ENCODE measurements at places on chromosomes 1 and 21.

- DNase-seq = no peak
These were observed 14.4 kb upstream of the DIPK1A start for GRCh38 chr1:92975551-92976232.

GRCh38 chr1:56881417-56881816 is 26.8 kb downstream of the C8A start:
- DNase-seq = no peak

DNA sequence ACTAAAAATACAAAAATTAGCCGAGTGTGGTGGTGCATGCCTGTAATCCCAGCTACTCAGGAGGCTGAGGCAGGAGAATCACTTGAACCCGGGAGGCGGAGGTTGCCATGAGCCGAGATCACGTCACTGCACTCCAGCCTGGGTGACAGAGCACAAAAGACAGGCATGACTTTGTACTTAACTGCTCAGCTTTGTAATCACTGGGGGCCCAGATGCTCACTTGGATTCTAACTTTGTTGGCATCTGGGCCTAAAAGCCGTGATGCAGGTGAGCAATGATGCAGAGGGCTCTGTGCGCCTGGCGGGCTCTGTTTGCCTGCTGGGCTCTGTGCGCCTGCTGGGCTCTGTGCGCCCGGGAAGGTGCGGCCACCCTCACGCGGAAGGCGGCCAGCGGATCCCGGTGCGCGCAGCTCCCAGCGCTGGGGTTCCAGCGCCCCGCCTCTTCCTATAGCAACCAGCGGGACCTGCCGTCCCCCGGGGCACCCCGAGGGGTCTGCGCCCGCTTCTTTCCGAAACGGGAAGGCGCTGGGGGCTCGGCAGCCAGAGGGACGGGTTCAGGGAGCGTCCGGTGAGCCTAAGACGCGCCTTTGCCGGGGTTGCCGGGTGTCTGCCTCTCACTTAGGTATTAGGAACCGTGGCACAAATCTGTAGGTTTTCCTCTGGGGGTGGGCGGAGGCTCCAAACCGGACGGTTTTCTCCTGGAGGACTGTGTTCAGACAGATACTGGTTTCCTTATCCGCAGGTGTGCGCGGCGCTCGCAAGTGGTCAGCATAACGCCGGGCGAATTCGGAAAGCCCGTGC is 31.7 kb downstream of the PRMT2 start:
- no peak for DNase-seq

DNA sequence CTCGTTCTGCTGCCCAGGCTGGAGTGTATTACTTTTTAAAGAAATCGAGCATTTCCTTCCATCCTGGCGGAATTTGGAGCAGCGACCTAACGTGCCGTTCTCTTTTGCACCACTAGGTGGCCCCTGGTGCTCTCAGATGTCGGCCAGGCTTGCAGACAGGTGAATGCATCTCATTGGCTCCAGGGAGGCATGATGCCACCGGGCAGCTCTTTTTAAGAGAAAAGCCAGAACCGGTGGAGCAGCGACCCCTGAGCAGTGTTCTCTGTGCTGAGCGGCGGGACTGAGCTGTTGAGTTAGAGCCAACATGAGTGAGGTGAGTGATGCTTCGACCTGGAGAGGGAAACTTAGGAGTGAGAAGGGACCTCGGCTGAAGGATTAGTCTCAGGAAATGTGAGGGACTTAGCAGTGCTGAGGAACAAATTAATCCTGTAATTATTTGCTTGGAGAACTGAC is at the start of gene PCP4:
Gene PCP4, plus strand, starts transcription at position 241 of the 453 bp plus-strand sequence. Its CDS starts 64 bp downstream, at position 305.
- peak; percentile 1 for DNase-seq

DNA sequence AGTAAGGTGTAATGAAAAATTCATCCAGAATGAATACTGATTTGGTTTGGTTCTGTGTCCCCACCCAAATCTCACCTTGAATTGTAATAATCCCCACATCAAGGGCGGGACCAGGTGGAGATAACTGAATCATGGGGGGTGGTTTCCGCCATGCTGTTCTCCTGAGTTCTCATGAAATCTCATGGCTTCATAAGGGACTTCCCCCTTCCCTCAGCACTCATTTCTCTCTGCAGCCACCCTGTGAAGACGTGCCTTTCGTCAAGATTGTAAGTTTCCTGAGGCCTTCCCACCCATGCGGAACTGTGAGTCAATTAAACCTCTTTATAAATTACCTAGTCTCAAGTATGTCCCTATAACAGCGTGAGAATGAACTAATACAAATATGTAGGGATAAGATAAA is 5.5 kb upstream of the SYNJ1 start:
- peak; percentile 19 for DNase-seq

DNA sequence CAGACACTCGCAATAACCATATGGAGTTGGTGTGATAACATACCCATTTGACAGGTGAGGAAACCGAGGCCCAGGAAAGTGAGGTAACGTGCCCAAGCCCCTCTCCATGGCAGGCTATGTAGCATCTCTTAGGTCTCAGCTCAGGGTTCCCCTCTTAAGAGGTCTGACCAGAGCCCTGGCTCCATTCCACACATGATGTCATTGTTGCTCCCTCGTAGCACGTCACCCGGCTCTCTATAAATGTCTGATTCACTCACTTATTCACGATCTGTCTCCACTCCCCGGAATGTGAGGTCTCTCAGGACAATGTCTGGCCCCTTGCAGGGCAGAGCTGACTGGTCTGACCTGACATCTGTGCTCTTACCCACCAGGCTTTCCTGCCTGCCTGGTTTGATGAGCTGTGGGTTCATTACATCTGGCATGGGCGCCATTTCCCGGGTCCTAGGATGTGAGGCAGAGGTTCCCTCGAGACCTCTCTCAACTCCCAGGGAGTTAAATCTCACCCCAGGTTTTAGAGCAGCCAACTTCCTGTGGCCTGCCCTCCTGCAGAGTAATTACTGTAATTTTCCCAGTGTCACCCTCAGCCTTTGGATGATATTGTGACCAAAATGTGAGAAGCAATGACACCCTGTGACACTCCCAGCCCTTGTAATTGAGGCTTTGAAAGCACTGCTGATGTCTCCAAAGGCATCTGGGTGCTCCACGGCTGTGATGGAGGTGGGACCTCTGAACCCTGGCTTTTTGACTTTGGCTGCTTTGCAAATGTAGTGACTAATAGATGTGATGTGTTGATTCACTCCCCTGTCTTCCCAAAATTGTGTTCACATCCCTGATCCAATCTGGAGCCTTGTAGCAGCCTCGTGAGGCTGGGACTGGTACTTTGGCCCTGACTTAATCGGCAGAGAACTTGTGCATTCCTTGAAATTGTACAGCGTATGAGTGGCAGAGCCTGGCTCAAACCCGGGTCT is 10.6 kb downstream of the ACTL8 start:
- DNase-seq = no peak

GRCh38 chr1:242731446-242731845 is 206.9 kb upstream of the PLD5 start:
- no peak for DNase-seq

DNA sequence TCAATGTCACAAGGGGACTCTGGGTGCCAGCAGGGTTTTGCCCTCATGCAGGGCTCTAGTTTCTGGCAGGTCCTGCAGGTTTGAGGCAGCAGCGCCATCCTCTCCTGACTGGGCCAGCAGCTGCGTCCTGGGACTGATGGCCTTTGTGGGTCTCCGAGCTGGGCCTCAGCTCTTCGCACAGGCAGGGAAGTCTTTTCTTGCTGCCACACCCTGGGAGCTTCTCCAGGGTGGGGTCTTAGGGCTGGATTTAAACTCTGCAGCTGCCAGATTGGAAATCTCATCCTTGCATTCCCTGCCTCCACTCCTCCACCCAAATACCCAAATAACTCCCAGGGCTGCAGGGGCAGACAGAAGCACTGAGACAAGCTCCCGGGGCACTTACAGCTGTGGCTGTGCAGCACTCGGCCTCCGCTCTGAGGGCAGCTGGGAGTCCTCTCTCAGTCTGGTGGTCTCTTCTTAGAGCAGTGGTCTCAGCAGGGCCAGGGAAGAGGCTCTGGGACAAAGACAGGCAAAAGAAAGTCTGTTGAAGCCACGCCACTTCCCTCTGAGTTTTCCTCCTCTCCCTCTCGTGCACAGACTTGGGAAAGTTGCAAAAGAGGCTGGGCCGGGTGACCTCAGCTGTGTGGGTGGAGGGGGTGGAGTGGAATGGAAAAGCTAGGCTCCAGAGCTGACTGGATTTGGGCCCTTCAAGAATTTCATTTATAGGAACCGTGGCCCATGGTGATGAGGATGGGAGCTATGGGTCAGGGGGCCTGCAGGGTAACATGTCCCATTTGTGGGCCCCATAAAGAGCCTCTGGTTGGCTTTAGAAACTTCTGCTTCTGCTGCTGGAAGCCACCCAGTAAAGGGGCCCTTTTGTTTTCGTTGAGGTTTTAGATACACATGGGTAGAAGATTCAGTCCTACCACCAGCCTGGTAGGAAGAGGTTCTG is at the start of gene RAB7B:
Gene RAB7B, minus strand, starts transcription at position 525 of the 931 bp plus-strand sequence. CDS start 9,260 bp downstream, outside the sequence.
- no peak for DNase-seq

DNA sequence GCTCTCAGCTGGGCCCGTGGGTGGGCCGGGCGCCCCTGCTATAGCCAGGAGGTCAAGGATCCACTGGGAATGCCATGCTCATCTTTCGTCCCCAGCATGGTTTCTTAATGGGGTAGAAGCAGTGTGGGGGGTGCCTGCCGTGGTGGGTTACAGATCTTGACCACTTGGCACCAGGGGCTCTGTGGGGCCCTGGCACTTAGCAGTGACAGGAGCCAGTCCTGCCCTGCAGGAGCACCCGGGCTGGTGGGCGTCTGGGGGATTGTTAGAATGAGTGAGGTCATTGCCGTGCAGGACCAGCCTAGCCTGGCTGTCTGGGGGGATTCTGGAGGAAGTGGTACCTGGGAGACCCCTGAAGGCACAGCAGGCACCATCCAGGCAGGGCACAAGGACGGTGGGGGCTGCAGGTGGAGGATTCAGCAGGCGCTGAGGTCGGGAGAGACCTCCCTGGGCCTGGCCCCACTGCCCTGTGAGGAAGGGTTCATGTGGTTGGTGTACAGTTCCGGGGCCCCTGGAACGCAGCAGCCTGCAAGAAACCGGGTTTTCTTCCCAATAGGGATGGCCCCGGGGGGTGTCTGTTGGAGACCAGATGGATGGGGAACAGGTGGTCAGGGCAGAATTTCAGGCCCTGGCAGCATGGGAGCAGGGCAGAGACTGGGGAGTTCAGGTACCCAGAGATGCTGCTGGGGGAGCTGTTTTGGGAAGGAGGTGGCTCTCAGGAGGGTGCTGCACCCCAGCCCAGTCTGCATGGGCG is 4.8 kb downstream of the AIRE start:
- DNase-seq = no peak

GRCh38 chr1:8463144-8463927 is 145.4 kb downstream of the SLC45A1 start:
- DNase-seq = no peak

- DNase-seq = no peak
These were observed 133.8 kb downstream of the AK5 start for GRCh38 chr1:77415579-77415978.

- DNase-seq = no peak
These were observed 783 bp upstream of the FCMR start for GRCh38 chr1:206922524-206922923.

GRCh38 chr1:176017722-176018121 is 189.4 kb downstream of the COP1 start:
- no peak for DNase-seq

DNA sequence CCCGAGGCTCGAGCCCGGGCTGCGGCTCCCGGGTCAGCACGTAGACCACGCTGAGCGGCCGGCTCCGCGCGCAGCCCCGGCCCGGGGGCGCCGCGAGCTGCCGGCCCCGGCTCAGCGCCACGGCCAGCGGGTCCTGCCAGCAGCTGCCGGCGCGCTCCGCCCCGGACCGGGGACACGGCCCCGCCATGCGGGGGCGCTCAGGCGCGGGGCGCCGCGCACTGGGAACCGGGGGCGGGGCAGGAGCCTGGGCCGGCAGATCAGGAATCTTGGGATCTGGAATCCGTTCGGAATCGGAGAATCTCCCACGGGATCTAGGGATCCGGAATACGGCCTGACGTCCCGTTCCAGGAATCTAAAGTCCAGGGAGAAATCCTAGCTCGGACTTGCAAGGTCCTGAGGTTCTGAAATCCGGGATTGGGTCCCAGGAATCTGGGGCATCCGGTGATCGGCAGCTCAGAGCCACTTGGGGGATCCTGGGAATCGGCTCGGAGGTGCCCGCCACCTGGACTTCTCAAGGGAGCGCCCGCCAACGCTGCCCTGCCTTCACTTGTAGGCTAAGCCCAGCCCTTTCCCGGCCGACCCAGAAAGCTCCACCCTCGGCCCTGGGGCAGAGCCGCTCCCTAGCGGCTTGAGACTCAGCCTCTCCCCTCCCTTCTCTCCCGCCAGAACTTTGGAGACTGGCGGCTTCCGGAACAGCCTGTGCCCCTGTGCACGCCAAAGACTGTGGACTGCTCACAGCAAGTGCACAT is at the start of gene MAP3K6:
Gene MAP3K6, minus strand, starts transcription at position 551 of the 749 bp plus-strand sequence. Its CDS starts 364 bp downstream, at position 187.
- DNase-seq = no peak

GRCh38 chr1:38815903-38816627 is 43.5 kb downstream of the RRAGC start:
- no peak for DNase-seq

- no peak for DNase-seq
These were observed 332.0 kb downstream of the OLFM3 start for GRCh38 chr1:101664726-101665125.

DNA sequence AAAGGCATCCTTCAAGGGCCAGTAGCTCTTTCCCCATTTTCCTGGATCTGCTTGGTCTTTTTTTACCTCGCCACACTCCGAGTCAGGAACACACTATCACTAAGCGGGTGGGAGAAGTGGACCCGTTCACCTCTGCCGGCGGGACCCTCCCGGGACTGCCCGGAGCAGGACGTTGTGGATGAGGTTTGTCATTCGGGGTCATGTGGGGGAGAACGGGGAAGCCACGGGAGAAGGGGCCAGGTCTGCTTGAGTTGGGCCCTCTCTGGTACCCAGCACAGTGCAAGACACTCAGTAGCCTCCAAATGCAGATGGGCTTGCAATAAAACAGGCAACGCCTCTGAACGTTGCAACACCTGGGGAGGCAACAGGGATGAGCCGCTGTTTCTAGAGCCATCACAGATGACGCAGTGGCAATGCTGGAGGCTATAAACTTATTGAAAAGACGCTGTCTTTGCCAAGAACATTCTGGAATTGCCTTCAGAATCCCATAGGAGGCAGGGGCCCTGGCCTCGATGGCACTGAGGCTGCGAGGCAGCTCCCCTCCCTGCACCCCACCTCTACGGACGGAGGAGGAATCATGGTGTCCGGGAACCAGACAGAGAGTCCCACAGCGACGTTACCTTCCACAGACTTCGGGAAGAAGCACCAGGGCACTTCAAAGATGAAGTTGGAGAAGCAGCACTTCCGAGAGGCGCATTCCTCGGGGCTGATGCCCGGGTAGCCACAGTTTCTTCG is 3.8 kb downstream of the TFF2 start:
- no peak for DNase-seq

GRCh38 chr21:38760017-38760761 is 45.5 kb upstream of the ETS2 start:
- no peak for DNase-seq

DNA sequence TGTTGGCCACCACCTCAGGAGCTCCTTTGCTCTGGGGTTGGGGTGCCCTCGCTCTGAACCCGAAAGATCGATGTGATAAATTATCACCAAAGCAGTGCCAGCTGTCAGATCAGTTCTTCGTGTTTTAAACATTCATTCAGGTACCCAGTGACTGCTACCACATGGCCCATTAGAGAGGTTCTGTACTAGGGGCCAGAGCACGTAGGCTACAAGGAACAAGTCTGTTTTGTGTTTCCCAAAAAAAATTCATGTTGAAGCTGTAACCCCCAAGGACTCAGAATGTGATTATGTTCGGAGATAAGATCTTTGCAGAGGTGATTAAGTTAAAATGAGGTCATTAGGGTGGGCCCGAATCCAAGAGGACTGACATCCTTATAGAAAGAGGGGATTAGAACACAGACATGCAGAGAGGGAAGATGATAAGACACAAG is 526.9 kb downstream of the NPHP4 start:
- DNase-seq = no peak

All from stimulated activated CD8-positive, alpha-beta memory T cell treated with anti-CD3 and anti-CD28 coated beads, Interleukin-4, amount 100 ng/mL, for 24 hours (primary cell).